Upper lobe of left lung (tissue), 6 donors: ENCODE measurements at places on chromosomes 3 and 15.

- no peak for DNase-seq
- no peaks in the 10 kb centered on the region for H3K27me3 ChIP-seq
- H3K27ac ChIP-seq = no peak overlapping the region
- H3K4me1 ChIP-seq = no peaks in the 10 kb centered on the region
Observed at GRCh38 chr3:115280506-115280905, 133.4 kb upstream of the ZBTB20 start.

GRCh38 chr3:4754180-4755086 lies 224.8 kb upstream of the BHLHE40 start:
- no peak for DNase-seq
- no peak overlapping the region for H3K4me3 ChIP-seq
- H3K27ac ChIP-seq = no peak overlapping the region
- no peaks in the 10 kb centered on the region for H3K36me3 ChIP-seq
- H3K4me1 ChIP-seq = peaks cover 28% of the 10 kb centered on the region

DNA sequence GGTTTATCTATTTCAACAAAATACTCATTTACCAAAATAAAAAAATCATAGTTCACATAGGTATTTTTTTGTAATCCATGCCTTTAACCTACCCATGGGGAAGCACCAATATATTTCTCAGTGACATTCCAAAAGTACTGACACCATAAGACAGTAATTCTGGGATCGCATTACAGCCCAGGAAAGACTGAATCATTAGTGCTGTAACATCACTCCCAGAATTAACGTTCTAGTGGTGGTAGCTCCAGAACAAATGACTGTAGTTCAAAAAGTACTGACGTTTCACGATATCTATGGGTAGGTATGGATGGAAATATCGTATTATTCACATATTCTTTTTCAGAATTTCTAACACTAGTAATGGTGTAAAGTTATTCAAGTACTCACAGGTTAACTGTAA lies 54.3 kb upstream of the NEK10 start:
- H3K27ac ChIP-seq = no peak overlapping the region
- no peaks in the 10 kb centered on the region for H3K36me3 ChIP-seq
- no peak for DNase-seq
- no peaks in the 10 kb centered on the region for H3K4me1 ChIP-seq

- no peak overlapping the region for H3K4me3 ChIP-seq
- DNase-seq = no peak
- H3K36me3 ChIP-seq = peaks cover 13% of the 10 kb centered on the region
- H3K27me3 ChIP-seq = no peaks in the 10 kb centered on the region
- no peak overlapping the region for H3K27ac ChIP-seq
- H3K4me1 ChIP-seq = no peaks in the 10 kb centered on the region
Observed at GRCh38 chr15:74468341-74469032, 7.5 kb upstream of the UBL7 start.

GRCh38 chr3:167729591-167729990 lies 5.1 kb downstream of the PDCD10 start:
- H3K27ac ChIP-seq = no peak overlapping the region
- H3K36me3 ChIP-seq = no peaks in the 10 kb centered on the region
- H3K4me1 ChIP-seq = peaks cover 33% of the 10 kb centered on the region
- H3K4me3 ChIP-seq = no peak overlapping the region

DNA sequence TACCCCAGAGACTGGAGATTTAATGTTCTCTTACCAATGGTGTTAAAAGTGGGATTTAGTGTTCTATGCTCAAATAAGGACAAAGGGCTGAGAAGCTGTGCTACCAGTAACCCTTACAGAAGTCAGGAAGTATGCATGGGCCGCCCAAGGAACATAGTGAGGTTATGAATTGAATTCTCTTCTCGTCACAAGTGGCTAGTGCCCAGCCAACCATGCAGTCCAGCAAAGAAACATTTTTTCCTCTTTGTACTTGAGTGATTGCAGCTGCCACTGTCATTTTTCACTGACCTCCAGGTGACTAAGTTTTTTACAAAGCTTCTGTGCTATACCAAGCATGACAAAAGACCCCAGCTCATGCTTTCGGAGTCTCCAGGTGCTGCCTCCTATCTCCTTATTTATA lies 110.6 kb upstream of the DCBLD2 start:
- no peaks in the 10 kb centered on the region for H3K27me3 ChIP-seq
- DNase-seq = no peak
- H3K4me1 ChIP-seq = no peaks in the 10 kb centered on the region
- H3K4me3 ChIP-seq = no peak overlapping the region
- H3K27ac ChIP-seq = no peak overlapping the region
- no peaks in the 10 kb centered on the region for H3K36me3 ChIP-seq

DNA sequence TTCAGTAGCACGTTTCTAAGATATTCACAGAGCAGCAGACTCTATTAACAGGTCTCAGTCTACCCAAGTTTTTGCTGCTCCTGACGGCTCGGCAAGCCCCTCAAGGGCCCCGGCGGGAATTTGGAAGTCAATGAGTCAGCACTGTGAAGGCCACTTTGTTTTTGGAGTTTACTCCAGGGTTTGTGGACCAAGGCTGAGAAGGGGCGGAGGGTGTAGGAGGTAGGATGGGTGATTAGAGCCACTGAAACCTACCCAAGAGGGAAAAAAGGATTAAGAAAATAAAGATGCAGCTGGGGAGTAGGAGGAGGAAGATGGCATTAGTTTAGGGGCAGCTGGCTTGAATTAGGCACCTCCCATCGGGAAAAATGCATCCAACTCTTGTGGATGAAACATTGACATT lies 87.6 kb downstream of the BDH1 start:
- no peak overlapping the region for H3K4me3 ChIP-seq
- no peaks in the 10 kb centered on the region for H3K27me3 ChIP-seq
- no peak for DNase-seq
- H3K27ac ChIP-seq = no peak overlapping the region
- no peaks in the 10 kb centered on the region for H3K36me3 ChIP-seq

- H3K36me3 ChIP-seq = peaks cover 10% of the 10 kb centered on the region
- H3K27me3 ChIP-seq = peaks cover 5% of the 10 kb centered on the region
- DNase-seq = peak; percentile 85
- no peak overlapping the region for H3K4me3 ChIP-seq
- H3K4me1 ChIP-seq = peaks cover 16% of the 10 kb centered on the region
Observed at GRCh38 chr15:45139770-45140169, 10.0 kb downstream of the DUOX1 start.

DNA sequence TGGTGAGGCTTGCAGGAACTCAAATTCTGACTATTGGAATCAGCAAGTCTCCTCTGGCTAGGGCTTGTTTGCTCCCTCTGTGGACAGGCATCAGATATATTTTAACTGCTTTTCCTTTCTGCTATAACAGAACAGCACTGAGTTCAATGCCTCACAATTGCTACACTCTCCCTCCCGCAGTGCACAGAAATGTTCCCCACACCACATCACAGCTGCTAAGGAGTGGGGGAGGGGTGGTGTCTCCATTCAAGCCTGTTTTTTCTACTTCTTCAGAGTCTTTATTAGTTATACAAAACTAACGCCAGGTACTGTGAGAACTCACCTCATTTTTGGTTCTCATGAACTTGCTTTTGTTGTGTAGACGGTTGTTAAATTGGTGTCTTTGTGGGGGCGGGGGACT lies 68.5 kb downstream of the BCHE start:
- no peak overlapping the region for H3K4me3 ChIP-seq
- DNase-seq = no peak
- H3K27me3 ChIP-seq = no peaks in the 10 kb centered on the region
- no peaks in the 10 kb centered on the region for H3K4me1 ChIP-seq
- no peak overlapping the region for H3K27ac ChIP-seq

- H3K4me1 ChIP-seq = no peaks in the 10 kb centered on the region
- DNase-seq = no peak
- H3K4me3 ChIP-seq = no peak overlapping the region
- no peaks in the 10 kb centered on the region for H3K27me3 ChIP-seq
- no peaks in the 10 kb centered on the region for H3K36me3 ChIP-seq
Observed at GRCh38 chr3:175648899-175649298, 789.8 kb downstream of the NAALADL2 start.

DNA sequence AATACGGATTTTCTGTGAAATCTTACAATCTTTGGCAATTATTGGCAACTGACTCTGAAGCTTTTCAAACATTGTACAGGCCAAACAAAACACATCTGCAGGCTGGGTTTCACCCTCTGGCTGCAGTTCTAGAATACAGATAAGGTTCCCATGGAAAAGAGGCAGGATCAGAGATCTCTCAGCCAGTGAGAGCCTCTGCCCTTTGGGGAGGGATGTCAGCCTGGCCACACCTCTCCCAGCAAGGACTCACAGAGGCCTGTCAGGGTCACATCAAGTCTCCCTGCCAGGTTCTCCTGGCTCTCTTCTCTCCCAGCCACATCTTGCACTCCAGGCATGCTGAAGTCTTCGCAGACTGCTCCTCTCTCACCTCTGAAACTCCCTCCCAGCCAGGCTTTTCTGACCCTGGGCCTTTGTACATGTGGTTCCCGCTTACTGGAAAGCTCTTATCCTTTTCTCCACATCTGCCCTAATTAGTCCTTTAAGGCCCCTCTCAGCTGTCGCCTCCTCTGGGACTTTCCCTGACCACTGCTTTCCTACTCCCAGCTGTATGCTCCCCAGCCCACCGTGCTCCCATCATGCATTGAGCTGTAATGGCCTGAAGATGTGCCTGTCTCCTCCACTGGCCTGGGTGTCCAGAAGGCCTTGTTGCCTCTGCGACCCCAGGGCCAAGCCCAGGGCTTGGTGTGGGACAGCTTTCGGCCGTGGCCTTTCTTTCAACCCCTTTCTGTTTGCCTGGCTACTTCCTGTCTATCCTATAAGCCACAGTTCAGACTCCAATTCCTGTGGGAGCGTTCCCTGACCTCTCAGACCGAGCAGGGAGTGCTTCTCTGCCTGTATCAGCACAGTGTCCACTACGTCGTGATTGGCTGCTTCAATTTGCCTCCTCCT lies 4.3 kb downstream of the RBP1 start:
- peak; percentile 12 for DNase-seq
- H3K27ac ChIP-seq = peak overlapping the region; percentile 53
- H3K4me1 ChIP-seq = peaks cover 30% of the 10 kb centered on the region
- H3K4me3 ChIP-seq = no peak overlapping the region
- H3K36me3 ChIP-seq = no peaks in the 10 kb centered on the region
- no peaks in the 10 kb centered on the region for H3K27me3 ChIP-seq

- H3K4me1 ChIP-seq = no peaks in the 10 kb centered on the region
- H3K4me3 ChIP-seq = no peak overlapping the region
- H3K36me3 ChIP-seq = no peaks in the 10 kb centered on the region
- no peaks in the 10 kb centered on the region for H3K27me3 ChIP-seq
- DNase-seq = no peak
- no peak overlapping the region for H3K27ac ChIP-seq
Observed at GRCh38 chr3:99509224-99509623, 129.2 kb upstream of the COL8A1 start.

DNA sequence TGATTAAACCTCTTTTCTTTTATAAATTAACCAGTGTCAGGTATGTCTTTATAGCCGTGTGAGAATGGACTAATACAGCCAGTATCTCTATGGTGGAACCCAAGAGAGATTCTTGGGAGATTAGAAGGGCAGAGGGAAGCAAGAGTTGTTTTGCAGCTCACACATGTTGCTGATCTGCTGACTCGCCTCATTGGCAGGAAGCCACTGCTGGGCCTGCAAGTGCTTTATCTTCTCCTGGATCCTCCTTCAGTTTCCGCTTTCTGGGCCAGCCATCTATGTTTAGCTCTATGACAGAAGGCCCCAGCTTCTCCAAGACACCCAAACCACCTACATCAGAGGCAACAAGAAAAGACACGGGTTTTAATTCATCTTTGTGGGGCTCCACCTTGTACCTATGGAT lies 23.4 kb upstream of the GALNT15 start:
- H3K36me3 ChIP-seq = no peaks in the 10 kb centered on the region
- H3K27ac ChIP-seq = no peak overlapping the region
- H3K27me3 ChIP-seq = no peaks in the 10 kb centered on the region
- no peak for DNase-seq

DNA sequence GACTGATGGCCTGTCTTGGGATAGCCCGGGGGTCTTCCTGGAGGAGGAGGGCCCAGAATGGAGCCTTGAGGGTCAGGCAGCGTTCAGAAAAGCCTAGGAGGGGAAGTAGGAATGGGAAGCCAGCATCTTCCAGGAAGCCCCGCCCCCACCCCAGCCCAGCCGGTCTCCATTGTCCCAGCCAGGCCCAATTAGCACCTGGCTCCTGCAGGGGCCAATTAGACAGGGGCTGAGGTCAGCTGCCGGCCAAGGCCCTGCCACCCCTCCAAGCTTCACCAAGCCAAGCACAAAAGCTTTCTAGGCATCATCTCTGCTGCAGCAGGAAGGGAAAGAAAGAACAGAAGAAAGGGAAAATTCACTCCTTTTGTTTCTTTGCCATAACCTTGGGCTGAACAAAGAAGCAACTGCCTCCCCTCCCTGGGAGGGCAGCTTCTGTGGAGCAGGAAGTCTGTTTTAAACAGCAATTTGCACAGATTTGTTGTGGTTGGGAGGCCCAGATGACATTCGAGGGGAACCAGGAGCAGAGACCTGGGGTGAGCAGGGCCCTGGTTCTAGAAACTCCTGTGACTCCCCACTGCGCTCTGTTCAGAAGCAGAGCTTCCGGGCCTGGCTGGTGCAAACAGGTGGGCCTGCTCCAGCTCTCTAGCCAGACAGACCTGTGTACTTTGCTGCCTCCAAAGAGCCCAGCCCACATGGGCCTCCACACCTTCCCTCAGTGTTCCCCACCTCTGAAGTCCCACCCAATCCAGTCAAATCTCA lies 47.7 kb downstream of the CYP11A1 start:
- H3K4me1 ChIP-seq = no peaks in the 10 kb centered on the region
- no peak overlapping the region for H3K4me3 ChIP-seq
- H3K27ac ChIP-seq = no peak overlapping the region
- DNase-seq = peak; percentile 36
- H3K27me3 ChIP-seq = no peaks in the 10 kb centered on the region

- H3K27me3 ChIP-seq = no peaks in the 10 kb centered on the region
- DNase-seq = no peak
- H3K36me3 ChIP-seq = no peaks in the 10 kb centered on the region
- H3K27ac ChIP-seq = no peak overlapping the region
Observed at GRCh38 chr3:156732261-156732660, 57.9 kb downstream of the TIPARP start.

DNA sequence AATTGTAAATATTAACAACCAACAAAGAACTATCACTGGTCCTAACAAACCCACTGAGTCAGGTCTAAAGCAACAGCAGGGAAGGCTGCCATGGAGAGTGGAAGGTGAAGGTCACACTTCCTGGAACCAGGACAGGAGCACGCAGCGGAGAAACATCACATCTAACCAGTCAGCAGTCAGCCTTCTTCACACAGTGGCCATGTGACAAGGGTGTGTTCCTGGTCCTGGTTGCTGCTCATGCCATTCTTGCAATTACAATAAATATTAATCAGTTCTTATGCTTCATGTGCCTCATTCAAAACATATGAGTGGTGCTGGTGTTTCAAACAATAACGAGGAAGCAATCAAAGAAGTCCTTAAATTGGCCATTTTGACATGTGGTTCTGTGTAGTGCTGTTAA lies 162.8 kb downstream of the ARRDC4 start:
- no peak for DNase-seq
- no peak overlapping the region for H3K27ac ChIP-seq
- no peaks in the 10 kb centered on the region for H3K4me1 ChIP-seq

- no peak overlapping the region for H3K4me3 ChIP-seq
- no peaks in the 10 kb centered on the region for H3K27me3 ChIP-seq
- no peak overlapping the region for H3K27ac ChIP-seq
- H3K4me1 ChIP-seq = no peaks in the 10 kb centered on the region
Observed at GRCh38 chr3:59192473-59192872, 142.6 kb upstream of the CFAP20DC start.
